Thyroid gland (tissue), 4 donors: ENCODE measurements at places on chromosomes 13 and 19. TPM values are rescaled to one million over a fixed set of nuclear protein-coding genes. Genes with fewer than 3 reads are reported as not detected.

GRCh38 chr13:79663435-79663834, 182.5 kb downstream of the NDFIP2 start:
- DNase-seq: no peak
- H3K27me3 ChIP-seq: no peaks in the 10 kb centered on the region
- H3K36me3 ChIP-seq: no peaks in the 10 kb centered on the region
- H3K4me1 ChIP-seq: no peaks in the 10 kb centered on the region
- H3K4me3 ChIP-seq: no peak overlapping the region

GRCh38 chr19:29590278-29590677, 15.8 kb upstream of the POP4 start:
- no peak overlapping the region for H3K4me3 ChIP-seq
- no peak for DNase-seq
- H3K27ac ChIP-seq: no peak overlapping the region
- no peaks in the 10 kb centered on the region for H3K36me3 ChIP-seq

GRCh38 chr19:17847538-17848366, at the start of gene JAK3:
TSS of gene JAK3 (minus strand) at chr19:17847982. CDS start at chr19:17844417, 3,565 bp downstream.
- no peak within 1 kb of the TSS for H3K4me3 ChIP-seq
- H3K27ac ChIP-seq: peak within 1 kb of the TSS; percentile 18
- DNase-seq: no peak
- peaks cover 7% of the 10 kb centered on the region for H3K4me1 ChIP-seq
- no peaks in the 10 kb centered on the region for H3K36me3 ChIP-seq
- peaks cover 4% of the 10 kb centered on the region for H3K27me3 ChIP-seq

- no peaks in the 10 kb centered on the region for H3K36me3 ChIP-seq
- DNase-seq: peak; percentile 86
- no peak overlapping the region for H3K4me3 ChIP-seq
- H3K4me1 ChIP-seq: peaks cover 13% of the 10 kb centered on the region
- no peaks in the 10 kb centered on the region for H3K27me3 ChIP-seq
- no peak overlapping the region for H3K27ac ChIP-seq
These were observed 8.8 kb upstream of the SULT2B1 start for GRCh38 chr19:48543121-48543710.

DNA sequence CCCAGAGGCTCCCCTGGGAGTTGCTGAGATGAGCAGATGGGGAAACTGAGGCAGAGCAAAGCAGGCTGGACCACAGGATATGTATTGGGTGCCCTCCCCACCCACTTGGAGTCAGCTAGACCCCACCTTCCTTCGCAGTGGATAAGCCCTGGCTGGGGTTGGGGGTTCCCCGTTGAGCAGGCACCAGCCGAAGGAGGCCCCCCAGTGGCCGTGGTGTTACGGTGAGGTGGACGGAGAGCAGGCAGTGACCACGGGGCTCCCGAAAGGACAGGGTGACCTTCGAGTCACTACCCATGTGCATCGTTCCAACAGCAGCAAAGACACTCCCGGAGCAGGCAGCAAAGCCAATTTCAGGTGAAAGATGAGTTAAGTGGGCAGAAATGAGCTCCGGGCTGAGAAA, 62.4 kb upstream of the ADGRE5 start:
- H3K4me3 ChIP-seq: no peak overlapping the region
- no peak overlapping the region for H3K27ac ChIP-seq
- H3K27me3 ChIP-seq: no peaks in the 10 kb centered on the region
- no peaks in the 10 kb centered on the region for H3K4me1 ChIP-seq
- peak; percentile 4 for DNase-seq
- no peaks in the 10 kb centered on the region for H3K36me3 ChIP-seq

The TSHZ3 gene
- total RNA-seq: 17.8 TPM
